OCI-LY7 (cell line): ENCODE measurements at places on chromosomes 6 and 20. TPM values are rescaled to one million over a fixed set of nuclear protein-coding genes. Genes with fewer than 3 reads are reported as not detected.

DNA sequence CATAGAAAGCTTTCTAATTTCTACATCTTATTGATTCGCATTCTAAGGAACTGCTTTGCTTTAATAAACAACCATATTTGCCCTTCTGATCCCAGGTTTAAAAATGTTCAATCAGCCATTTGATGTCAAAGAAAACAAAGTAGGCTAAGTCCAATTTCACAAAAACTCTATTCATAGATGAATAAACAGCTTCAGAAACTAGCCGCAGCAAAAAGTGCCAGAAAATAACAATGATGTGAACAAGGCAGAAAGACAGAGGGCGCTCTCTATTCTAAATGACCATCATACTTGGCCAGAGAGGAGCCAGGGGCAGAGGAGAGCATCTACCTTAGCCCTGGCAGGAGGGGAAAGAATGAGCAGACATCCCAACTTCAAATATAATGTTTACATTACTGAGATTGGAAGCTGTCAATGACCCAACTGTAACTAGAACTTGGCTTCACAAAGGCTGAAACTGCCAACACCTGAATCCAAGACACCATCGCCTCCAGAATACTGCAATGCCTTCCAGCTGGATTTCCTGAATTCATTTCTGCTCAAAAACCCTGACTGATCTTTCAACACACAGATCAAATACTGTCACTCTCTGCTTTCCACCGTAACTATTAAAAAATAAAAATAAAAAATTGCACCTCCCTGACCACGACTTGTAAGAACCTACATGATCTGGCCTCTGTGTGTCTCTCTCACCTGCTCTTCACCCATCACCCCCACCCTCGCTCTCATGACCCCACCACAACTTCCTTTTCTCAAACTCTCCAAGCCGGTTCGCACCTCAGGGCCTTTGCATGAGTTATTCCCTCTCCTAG lies 9.5 kb downstream of the CNKSR3 start:
- no peak for DNase-seq

GRCh38 chr20:10927936-10928840 lies 254.4 kb upstream of the JAG1 start:
- no peak for DNase-seq

- no peak for DNase-seq
These were observed 3.4 kb upstream of the SCML4 start for GRCh38 chr6:107827541-107827940.

Gene DACT2
- not detected in 2 replicates for total RNA-seq
